Pancreas (tissue), 10 donors: ENCODE measurements at places on chromosomes 7 and 10.

- no peak for DNase-seq
Measured at GRCh38 chr10:64113375-64113774, 592.2 kb downstream of the REEP3 start.

GRCh38 chr7:41592236-41592635, 110.7 kb downstream of the INHBA start:
- DNase-seq: no peak

GRCh38 chr10:128816726-128817125, 650.3 kb upstream of the MGMT start:
- DNase-seq: no peak

- DNase-seq: no peak
Measured at GRCh38 chr10:59222788-59223187, 46.3 kb downstream of the PHYHIPL start.
